Thyroid gland (tissue), 4 donors: ENCODE measurements at places on chromosomes 3 and 15. TPM values are rescaled to one million over a fixed set of nuclear protein-coding genes. Genes with fewer than 3 reads are reported as not detected.

DNA sequence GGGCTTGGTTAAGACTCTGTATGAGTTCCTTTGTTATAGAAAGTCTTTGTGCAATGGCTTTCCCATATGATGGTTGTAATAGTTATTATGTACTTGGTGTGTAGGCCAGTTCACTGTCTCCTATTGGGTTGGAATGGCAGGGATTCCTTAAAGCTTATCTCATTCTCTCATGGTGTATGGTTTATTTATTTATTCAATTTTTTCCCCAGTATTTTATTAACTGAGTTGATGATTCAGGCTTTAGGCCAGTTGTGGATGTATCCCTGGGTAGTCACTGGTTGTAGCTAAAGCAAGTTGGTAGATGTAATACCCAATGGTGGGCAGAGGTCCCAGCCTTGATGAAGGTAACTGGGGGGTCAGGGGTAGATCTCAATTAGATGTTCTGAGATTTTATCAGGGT, 349.4 kb downstream of the DOCK3 start:
- no peaks in the 10 kb centered on the region for H3K27me3 ChIP-seq
- H3K4me1 ChIP-seq: peaks cover 17% of the 10 kb centered on the region
- no peak overlapping the region for H3K27ac ChIP-seq
- no peak for DNase-seq
- no peak overlapping the region for H3K4me3 ChIP-seq

TMEM108 gene
- total RNA-seq: 2.6 TPM

CCDC39 gene
- total RNA-seq: not detected

DNA sequence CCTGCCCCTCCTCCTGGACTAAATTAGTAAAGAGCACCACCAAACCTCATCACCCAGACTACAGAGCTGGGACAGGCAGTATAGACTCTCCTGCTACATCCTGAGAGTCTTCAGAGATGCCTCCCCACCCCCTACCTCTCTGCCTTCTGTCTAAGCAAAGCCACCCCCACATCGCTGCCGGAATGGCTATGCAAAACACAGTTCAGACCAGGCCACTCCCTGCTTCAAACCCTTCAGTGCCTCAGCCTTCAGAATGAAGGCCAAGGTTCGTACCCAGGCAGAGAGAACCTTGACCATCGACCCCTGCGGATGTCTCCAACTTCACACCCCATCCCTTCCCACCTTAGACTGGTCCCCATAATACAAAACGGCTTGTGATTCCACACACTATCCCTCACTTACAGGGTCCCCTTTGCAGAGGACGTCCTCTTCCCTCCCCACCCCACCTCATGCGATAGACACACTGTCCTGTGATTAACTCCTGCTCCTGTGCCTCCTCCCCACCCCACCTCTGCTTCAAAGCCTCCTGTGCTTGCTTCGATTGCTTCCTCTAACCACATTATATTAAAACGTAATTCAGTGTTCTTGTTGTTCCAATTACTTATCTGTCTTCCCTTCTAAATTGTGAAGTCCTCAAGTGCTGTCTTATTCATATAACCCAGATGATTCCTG, 175.3 kb downstream of the UACA start:
- peaks cover 4% of the 10 kb centered on the region for H3K4me1 ChIP-seq
- H3K36me3 ChIP-seq: no peaks in the 10 kb centered on the region
- no peak for DNase-seq
- no peak overlapping the region for H3K4me3 ChIP-seq
- H3K27me3 ChIP-seq: peaks cover 3% of the 10 kb centered on the region
